Panc1 (cell line): ENCODE measurements at places on chromosomes 11 and 22.

GRCh38 chr11:13761716-13762115 is 93.2 kb downstream of the FAR1 start:
- DNase-seq: no peak
- no peaks in the 10 kb centered on the region; the same call in 1 of the 2 replicates for H3K27me3 ChIP-seq
- no peaks in the 10 kb centered on the region for H3K36me3 ChIP-seq
- H3K4me3 ChIP-seq: no peak overlapping the region
- no peak overlapping the region for H3K27ac ChIP-seq
- H3K4me1 ChIP-seq: no peaks in the 10 kb centered on the region

GRCh38 chr22:40726514-40726913 is 47.2 kb downstream of the MCHR1 start:
- H3K27me3 ChIP-seq: no peaks in the 10 kb centered on the region
- DNase-seq: no peak
- H3K36me3 ChIP-seq: no peaks in the 10 kb centered on the region
- peaks cover 1% of the 10 kb centered on the region for H3K4me1 ChIP-seq
- H3K27ac ChIP-seq: no peak overlapping the region

- no peaks in the 10 kb centered on the region for H3K4me1 ChIP-seq
- no peaks in the 10 kb centered on the region for H3K27me3 ChIP-seq
- no peak overlapping the region for H3K4me3 ChIP-seq
- peaks cover 25% of the 10 kb centered on the region for H3K36me3 ChIP-seq
- no peak for DNase-seq
These were observed 11.8 kb downstream of the XBP1 start for GRCh38 chr22:28788601-28789000.

DNA sequence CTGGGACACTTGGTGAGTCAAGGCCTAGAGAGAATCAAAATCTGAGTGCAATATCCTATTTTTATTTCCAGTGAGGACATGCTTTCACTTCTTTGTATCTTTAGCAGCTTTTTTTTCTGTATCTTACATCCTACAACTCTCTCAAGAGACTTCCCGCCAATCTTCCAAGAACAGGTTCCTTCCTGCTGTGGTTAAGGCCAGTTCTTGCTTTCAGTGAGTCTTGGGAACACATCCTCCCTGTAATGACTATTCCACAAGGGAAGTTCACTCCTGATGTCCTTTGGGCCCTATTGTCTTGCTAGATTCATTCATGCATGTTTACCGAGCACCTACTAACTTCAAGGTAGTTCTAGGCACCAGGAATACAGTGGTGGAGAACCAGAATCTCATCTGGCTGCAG is 3.8 kb upstream of the MMP12 start:
- H3K4me1 ChIP-seq: no peaks in the 10 kb centered on the region
- DNase-seq: no peak
- H3K36me3 ChIP-seq: no peaks in the 10 kb centered on the region
- H3K4me3 ChIP-seq: no peak overlapping the region
